ENCODE measurements at places on chromosomes 4 and X.

GRCh38 chrX:3268829-3269228, 77.6 kb downstream of the MXRA5 start:
- no peak for DNase-seq

DNA sequence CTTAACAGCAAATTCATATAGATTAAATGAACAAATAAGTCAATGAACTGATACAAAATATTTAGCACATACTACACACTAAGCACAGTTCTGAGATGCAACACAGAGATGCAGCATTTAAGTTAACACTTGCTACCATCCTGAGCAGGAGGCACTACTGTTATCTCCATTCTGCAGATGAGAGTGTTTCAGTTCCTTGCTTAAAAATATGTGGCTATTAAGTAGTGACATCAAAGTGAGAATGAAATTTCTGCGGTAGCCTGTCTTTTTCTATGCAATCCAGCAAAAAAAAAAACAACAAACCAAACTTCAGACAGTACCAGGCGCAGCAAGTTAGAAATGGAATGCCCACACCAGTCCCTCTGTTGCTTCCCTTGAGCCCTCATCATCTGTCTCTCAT, 90.8 kb downstream of the SHISA3 start:
- no peak for DNase-seq

DNA sequence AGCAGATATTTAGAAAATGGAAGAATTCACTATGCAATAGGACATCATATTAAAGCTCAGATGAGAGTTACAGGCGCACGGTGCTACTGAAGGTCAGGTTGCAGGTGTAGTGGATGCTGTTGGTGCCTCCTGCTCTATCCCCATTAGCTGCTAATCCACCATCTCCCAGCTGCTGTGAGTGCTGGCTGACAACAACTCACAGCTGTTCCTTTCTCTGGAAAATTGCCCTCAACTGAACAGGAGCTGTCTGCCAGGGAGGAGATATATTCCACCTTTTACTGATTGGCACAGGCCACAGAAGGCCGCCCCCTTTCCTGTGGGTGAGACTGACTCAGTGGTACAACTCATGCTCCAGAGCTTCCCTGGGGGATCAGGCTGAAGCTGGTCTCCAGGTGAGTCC, 48.7 kb downstream of the UCHL1 start:
- DNase-seq = no peak

DNA sequence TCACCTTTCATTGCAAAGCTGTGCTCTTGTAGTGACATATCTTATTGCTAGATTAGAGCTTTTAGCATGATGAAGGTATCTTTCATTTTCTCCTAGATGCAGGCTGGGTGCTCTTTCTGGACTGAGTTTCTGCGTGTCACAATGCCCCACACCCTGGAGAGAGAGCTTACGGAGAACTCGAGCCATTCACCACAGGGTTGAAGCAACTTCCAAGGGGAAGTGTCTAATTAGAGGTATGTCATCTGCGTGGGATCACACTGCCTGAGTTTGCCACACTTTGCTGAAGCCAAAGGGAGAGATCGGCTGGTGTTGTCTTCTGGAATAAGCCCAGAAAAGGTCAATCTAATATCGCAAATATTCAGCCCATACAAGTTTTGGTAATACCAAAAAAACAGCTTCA, 179.3 kb upstream of the MBNL3 start:
- no peak for DNase-seq

DNA sequence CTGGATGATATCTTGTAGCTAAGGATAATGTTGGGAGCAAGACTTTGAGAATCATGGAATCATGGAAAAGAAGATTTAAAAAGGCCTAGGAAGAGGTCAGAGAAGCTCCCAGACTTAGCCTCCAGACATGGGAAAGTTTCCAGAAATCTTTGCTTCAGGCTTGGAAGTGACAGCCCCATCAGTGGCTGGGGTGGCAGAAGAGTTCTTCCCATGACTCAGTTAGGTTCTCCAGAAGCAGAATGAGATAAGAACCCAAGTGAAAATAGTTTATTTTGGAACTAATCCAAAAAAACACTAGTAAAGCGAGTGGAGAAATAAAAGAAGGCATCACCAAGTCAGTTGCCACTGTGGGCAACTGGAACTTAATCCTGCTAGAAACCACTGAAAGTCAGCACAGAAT, 506.9 kb downstream of the MID1IP1 start:
- no peak for DNase-seq

DNA sequence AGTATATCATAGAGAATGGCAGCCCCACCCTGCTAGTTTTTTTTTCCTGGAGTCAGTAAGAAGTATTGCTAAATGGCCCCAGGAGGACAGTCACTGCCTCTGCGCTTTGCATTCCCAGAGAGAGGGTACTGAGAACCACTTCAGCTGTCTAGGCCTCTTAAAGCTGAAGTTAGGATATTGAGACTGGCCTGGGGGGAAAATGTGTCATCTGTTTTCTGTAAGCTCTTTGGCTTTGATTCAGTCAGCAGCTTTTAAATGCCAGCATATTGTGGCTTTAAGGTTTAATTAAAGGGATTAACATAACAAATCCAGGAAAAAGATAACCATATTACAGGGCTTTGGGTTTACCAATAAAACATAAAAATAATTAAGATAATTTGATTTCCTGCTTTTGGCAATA, 852.0 kb downstream of the PCDH18 start:
- DNase-seq = no peak

- no peak for DNase-seq
These were observed 862 bp upstream of the CENPU start for GRCh38 chr4:184734758-184735157.

DNA sequence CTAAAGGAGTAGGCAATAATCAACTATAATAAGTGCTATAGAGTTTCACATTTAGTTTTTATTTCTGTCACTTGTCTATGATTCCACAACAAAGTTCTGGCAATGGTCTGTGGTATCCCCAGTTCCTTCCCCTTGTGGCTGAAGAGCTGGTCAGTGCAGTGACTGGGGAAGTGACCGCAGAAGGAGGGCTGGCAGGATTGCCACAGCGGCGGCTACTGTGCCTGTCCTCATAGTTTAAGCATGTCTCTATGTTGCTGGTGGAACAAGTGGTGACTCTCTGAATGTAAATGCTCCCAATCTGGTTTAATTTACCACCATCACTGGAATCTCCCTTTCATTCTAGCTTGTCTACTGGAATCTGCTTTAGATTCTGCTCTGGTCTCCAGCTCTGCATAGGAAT, 170.6 kb upstream of the GK2 start:
- no peak for DNase-seq

DNA sequence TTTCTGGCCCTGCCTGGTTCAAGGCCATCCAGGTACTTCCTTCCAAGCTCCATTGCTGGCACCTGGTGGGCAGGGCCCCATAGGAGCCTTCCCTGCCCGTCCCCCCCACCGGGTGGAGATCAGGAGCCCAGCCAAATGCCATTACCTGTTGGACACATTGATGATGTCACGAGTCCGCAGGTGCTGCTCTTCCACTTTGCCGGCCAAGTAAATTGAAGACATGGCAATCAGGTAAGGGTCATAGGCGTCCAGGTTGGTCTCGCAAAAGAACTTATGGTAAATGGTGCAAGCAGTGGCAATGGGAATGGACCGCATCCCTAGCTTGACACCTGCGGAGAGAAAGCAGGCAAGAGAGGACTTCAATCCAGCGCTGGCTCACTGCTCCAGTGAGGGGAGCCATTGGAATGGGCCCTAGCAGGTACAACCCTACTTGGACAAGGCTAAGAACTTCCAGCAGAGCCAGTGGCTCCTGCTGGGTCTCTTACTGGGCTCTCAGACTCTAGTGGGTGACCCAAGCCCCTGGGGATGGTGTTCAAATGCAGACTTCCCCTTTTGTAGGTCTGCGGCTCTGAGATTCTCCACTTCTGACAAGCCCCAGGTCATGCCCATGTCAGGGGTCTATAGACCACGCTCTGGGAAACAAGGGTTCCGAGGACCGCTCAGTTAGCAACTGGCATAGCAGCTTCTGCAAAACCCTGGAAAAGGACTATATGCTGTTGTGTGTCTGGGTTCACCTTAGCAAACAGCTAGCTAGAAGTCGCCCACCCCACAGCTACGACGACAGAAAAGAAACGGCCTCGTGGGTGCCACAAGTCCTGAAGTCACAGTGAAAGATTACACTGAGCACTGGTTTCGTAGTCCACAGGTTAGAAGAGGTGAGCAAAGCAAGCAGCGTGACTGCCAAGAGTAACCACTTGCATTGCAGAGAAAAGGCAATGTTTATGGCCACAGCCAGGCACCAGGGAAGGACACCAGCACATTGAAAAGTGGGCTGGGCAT, 2.8 kb downstream of the CCNQ start:
- DNase-seq = no peak

- no peak for DNase-seq
These were observed 22.7 kb downstream of the RASGEF1B start for GRCh38 chr4:81449015-81449414.

GRCh38 chr4:2886161-2886560, 42.5 kb downstream of the ADD1 start:
- DNase-seq = no peak

- no peak for DNase-seq
These were observed 281.9 kb upstream of the MAD2L1 start for GRCh38 chr4:120348521-120348920.

- no peak for DNase-seq
These were observed 174.7 kb upstream of the GPRIN3 start for GRCh38 chr4:89482251-89482650.

DNA sequence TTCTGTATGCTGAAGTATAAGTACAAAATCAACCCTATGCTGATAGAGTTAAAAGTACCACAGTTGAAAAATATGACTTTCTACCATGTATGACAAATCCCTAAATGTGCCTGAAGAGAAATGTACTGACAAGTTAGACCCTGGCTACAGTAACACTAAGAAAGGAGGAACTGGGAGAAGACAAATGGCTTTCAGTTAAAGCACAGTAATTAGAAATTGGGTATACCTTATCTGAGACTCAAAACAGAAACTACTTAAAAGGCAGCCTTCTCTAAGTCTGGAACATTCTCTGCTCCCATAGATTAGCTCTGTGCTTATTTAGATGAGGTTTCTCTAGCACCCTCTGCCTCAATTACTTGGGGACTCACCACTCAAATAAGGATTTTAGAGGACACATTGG, 189.1 kb downstream of the GPC3 start:
- DNase-seq = no peak

- DNase-seq = no peak
These were observed 18.3 kb downstream of the GAB3 start for GRCh38 chrX:154732421-154733065.

DNA sequence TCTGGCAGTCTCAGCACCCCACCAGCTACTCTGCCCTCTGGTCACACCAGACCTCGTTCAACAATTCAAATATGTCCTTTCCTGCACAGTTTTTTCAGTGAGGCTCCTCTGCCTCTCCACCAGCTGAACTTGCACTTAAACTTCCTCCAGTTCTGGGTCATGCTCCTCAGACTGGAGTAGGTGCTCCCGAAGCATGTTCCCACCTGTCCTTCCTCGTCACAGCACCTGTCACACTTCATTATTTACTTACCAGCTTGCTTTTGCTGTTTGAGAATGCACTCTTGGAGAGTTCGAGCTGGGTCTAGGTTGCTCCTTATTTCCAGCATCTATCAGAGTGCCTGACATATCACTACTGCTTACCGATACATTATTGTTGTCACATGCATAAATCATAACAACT, 144.8 kb upstream of the TTC29 start:
- DNase-seq = no peak

GRCh38 chr4:64192731-64193412, 216.4 kb downstream of the TECRL start:
- no peak for DNase-seq

- DNase-seq = no peak
These were observed 35.0 kb downstream of the OPHN1 start for GRCh38 chrX:68398291-68398690.

DNA sequence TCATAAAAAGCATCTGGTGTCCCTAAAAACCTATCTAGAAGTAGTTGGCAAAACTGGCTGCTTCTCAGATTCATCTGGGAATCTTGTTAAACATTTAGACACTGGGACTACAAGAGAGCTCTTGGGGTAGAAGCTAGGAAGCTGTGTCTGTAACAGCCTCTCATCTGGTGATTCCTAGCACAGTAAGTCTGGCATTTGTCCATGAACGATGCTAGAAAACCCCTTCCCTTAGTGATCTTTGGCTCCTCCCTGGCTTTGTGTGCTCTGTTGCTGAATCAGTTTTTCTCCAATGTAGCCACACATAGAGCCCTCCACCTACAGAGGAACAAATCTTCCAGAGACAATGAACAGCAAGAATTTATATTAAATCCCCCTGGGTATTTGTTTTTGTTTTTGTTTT, 951.7 kb upstream of the LCORL start:
- no peak for DNase-seq

GRCh38 chrX:44898411-44899221, 25.6 kb downstream of the KDM6A start:
- no peak for DNase-seq

DNA sequence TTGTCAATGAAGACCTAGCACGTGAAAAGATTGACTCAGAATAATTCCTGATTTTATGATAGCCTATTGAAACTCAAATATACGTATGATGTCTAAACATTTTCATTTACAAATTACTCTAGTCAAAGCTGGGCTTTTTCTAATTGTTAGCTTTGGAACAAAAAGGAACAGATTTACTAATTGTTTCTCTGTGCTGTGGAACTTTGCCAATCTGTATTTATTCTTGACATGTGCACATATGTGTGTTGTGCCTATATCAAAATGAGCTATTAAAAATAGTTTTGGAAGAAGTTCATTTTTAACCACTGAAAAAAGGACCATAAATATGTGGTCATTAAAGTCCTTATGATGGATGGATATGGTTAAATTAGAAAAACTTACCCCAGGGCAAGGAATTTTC, 85.4 kb upstream of the PACRGL start:
- DNase-seq = no peak

DNA sequence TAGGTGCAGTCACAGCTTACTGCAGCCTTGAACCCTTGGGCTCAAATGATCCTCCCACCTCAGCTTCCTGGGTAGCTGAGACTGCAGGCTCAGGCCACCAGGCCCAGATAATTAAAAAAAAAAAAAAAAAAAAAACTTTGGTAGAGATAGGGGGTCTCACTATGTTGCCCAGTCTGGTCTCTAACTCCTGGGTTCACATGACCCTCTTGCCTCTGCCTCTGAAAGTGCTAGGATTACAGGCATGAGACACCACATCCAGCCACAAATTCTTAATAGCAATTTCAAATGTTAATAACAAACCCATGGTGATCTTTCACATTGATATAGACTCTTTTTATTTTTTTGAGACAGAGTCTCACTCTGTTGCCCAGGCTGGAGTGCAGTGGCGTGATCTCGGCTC, 12.3 kb upstream of the FGF5 start:
- no peak for DNase-seq

DNA sequence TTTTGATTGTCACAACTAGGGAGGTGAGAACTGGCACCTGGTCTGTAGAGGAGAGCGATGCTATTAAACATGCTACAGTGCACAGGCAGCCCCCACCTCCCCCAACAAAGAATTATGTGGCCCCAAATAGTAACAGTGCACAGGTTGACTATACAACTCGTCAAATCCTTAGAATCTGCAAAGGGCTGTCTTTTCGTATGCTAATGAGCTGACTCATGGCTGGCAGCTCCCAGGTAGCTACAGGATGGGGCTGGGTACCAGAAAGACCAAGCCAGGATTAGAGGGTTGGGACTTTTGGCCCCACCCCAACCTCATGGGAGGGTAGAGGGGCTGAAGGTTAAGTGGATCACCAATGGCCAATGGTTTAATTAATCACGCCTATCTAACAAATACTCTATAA, 104.7 kb upstream of the SORBS2 start:
- DNase-seq = no peak

- no peak for DNase-seq
These were observed 63.0 kb downstream of the MAPK10 start for GRCh38 chr4:86296865-86297264.

All from activated T-cell treated with anti-CD3 and anti-CD28 coated beads for 48 hours (primary cell).